ENCODE measurements at places on chromosomes 16 and 17.

GRCh38 chr16:27204312-27204915, 1.1 kb downstream of the KDM8 start:
- no peak for DNase-seq

DNA sequence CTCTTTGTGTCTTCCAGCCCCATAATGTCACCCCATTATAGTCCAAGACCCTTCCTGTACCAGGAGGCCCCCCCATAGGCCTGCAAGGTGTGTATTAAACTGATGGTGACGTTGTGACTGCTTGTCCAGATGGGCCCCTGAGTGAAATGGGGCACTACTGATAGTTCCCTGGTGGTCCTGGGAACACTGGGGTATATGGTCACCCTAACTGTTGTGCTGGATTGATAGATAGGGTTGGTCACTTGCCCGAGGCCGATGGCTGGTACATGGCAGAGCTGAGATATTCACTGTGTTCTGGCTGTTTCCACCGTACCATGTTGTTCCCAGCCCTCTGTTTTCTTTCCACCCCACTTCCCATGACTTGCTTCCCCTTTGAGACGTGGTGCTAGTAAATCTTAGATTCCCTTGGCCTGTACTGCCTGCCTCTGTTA, 4.3 kb downstream of the CNP start:
- no peak for DNase-seq

GRCh38 chr16:21186326-21186691, 25.1 kb downstream of the ZP2 start:
- DNase-seq = no peak

DNA sequence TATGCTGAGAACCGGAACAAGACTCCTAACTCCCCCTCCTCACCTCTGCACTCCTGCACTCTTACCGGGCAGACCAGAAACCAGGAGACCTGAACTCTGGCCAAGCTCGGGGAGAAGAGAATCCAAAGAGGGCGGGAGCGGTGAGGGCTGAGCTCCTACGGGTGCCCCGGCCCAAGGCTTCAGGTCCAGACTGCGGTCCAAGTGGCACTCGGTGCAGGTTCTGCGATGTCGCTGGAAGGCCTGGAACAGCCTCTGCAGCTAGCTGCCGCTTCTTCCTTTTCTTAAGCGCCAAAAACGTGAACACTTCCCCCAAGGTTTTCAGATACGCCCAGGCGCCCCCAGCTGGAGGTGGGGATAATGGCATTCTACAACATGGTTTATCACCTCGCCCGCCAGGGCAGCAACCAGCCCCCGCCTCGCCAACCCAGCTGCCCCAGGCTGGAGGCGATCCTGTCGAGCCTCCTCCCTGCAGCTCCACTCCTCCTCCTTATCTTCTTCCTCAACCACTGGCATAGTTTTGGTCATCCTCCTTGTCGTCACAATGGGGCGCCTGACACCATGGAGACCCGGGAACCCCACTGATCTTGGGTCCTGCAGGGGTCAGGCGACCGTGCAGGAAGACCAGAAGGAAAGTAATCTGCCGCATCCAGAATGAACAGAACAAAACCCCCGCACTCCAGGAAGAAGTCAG, 1735.9 kb downstream of the TP53TG3F start:
- DNase-seq = no peak

GRCh38 chr16:49344401-49344800, 29.2 kb upstream of the C16orf78 start:
- DNase-seq = no peak

- no peak for DNase-seq
These were observed 14.2 kb downstream of the JPH3 start for GRCh38 chr16:87616556-87616955.

DNA sequence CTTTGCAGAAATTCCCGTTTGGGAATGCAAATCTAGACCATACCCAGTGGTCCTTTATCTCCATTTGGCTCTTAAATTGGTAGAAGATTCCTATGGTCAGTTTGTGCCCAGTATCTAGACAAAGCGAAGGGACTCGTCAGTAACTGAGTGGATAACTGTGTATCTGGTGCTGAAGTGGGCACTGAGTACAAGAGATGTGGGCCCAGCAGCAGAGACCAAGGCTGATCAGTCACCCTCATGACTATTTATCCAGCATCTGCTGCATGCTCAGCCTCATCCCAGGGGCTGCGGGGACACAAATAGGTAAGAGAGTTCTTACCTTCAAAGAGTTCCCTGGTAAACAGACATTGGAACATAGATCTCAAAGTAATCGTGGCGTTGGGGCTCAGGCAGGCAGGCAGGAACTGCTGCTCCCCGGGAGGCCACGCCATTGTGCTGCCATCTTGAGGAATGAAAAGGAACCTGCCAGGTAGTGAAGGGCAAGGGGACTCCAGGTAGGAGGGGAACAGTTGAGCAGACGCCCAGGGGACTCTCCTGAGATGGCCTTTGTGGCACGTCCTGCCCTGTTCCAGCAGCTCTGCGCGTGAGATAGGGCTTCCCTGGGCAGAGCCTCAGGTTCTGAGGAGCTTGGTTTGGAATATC, 10.3 kb downstream of the NT5M start:
- peak; percentile 73 for DNase-seq

- DNase-seq = peak; percentile 48
These were observed 528 bp downstream of the HAGHL start for GRCh38 chr16:727291-727977.

DNA sequence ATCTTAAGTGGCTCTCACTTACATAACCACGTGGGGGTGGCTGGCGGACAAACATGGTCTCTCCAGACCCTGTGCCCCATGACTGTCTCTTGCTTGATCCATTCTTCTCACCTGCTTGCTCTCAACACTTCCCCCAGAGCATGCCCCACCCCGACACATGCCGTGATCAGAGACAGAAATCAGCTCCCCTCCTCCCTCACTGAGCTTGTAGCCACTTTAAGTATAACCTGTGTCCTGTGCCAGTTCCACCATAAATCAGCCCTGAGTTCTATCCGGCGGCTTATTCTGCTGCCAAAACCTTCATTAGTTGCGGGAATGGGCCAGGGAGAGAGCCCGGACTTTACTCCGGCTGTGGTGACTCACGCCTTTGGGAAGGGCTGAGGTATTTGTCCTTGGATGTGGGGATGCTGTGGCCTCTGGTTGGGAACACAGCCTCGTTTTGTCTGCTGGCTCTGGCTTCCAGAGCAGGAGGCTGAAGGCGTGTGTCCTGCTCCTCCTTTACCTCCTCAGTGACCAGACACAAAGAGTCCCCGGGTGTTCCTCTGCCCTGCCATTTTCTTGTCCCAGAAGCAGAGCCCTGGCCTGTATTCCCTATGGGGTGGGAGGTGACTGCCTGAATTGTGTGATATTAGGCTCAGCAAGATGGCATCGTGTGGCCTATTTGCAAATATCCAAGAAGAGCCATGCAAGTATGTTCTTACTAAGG, 21.1 kb downstream of the ANKRD40 start:
- DNase-seq = no peak

- DNase-seq = peak; percentile 39
These were observed 504 bp downstream of the SRSF1 start for GRCh38 chr17:58006560-58006923.

GRCh38 chr16:24493821-24494220, 45.5 kb upstream of the RBBP6 start:
- DNase-seq = no peak

DNA sequence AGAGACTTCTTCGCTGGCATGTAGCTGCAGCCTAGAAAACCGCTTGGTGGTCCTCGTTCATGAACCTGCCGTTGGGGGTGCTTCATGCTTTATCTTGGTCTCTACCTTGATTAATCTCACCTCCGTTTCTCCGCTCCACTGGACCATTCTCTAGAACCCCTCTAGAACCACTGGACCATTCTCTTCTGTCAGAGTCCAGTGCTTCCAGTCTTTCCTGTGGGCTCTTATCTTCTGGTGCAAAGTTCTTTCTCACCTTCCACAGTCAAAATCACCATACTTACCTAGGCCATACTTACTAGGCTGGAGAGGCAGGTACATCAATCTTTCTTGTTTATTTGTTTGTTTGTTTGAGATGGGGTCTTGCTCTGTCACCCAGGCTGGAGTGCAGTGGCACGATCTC, 71.4 kb downstream of the PITPNC1 start:
- DNase-seq = no peak

GRCh38 chr16:79845033-79845733, 244.6 kb upstream of the MAF start:
- DNase-seq = no peak

GRCh38 chr16:78605548-78606101, 506.2 kb downstream of the WWOX start:
- DNase-seq = no peak

GRCh38 chr17:9212376-9213302, 191.3 kb downstream of the NTN1 start:
- DNase-seq = no peak

DNA sequence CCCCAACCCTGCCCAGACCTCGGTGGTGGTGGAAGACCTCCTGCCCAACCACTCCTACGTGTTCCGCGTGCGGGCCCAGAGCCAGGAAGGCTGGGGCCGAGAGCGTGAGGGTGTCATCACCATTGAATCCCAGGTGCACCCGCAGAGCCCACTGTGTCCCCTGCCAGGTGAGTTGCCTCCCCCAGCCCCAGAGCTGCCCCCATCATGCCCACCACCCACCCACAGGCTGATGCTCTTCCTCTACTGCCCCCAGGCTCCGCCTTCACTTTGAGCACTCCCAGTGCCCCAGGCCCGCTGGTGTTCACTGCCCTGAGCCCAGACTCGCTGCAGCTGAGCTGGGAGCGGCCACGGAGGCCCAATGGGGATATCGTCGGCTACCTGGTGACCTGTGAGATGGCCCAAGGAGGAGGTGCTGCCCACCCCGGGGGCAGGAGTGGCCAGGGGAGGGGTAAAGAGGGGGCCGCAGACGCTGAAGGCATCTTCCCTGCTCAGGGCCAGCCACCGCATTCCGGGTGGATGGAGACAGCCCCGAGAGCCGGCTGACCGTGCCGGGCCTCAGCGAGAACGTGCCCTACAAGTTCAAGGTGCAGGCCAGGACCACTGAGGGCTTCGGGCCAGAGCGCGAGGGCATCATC, 8.4 kb downstream of the GALK1 start:
- no peak for DNase-seq

DNA sequence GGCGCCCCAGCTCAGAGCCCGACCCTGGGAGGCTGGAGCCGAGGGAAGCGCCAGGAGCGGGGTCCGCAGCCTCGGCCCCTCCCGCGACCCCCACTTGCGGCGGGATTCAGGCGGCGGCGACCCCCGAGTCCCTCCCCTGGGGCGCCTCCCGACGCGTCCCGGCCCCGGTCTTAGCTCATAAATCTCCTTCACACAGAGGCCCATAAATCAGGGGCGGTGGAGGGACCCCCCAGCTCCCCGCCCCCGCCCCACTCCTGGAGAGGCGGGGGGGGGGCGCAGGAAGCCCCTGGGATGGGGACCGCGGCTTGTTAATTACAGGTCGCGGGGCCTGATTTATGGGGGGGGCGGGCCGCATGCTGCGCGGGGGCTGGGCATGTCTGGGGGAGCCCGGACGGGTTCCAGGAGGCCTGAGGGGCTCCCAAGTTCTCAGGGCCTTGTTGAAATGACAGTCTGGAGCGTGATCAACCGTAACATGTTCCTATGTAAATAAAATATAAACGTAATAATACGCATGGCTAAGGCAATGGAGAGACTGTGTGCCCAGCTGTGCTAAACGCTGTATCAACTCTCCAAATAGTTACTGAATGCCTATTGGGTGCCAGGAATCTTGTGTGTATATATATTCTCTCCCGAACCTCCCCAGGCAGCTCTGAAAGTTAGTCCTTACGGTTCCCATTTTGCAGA, 10.0 kb upstream of the BHLHA9 start:
- DNase-seq = no peak

DNA sequence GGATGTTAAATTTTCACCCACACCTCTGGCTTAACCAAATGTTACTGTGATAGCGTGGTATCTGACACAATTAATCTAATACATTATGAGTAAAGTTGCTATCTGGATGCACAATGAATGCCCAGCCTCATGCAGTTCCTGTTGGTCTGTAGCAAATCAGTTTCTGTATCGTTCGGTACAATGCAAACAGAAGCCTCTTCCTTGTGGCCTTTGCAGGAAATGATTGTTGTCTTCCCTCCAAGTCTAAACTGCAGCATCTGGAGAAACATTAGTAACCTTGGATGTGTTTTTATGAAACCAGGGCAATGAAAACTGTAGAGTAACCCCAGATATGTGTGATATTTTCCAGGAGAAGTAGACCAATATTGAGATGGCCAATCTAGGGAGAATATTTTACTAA, 46.8 kb downstream of the CYB561 start:
- no peak for DNase-seq

DNA sequence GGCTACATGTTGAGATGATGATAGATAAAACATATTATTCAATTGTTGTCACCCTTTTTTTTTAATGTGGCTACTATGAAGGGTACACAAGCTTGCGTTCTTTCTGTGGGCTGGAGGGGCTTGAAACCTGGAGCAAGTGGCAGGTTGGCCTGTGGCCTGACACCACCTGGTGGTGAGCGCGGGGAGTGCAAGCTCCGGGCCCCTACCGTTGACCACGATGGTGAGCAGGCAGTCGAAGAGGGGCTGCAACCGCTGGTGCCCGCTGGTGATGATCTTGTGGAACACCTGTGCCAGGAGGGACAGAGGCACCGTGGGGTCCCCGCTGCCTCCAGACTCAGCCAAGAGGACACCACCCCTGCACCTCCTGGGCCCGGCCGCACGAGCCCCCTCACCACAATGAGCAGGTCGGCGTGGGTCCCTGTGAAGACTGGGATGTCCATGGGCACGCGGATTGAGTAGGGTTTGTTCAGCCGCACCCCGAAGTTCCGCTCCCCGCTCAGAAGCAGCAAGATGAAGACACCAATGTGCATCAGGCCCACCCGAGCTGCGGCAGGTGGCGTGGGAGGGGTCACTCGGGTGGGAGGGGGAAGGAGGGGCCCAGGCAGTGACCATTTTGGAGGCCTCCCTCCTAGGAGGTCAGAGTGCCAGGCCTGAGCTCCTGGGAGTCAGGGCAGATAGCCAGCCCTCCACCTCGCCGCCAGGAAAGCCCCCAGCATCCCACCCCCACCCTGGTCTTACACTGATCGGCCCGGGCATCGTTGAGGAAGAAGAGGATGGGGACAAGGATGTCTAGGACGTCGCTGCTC, 14.4 kb downstream of the HID1 start:
- peak; percentile 84 for DNase-seq

DNA sequence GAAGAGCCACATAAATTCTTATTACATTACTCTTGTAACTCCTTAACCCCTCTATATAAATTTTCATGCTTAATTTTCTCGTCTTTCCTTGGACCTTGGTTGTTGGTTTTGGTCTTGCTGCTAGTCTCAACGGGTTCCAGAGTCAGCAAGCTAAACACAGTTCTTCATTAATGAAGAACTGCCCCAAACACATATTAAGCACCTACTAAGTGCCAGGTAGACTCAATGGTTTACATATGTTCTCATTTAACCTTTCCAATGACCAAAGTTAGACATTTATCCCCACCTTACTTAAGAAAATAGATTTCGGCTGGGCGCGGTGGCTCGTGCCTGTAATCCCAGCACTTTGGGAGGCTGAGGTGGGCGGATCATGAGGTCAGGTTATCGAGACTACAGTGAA, 15.0 kb downstream of the SIAH1 start:
- no peak for DNase-seq

- DNase-seq = peak; percentile 50
These were observed 150.7 kb downstream of the SOCS1 start for GRCh38 chr16:11105038-11105903.

GRCh38 chr16:58280846-58281301, 14.0 kb downstream of the PRSS54 start:
- no peak for DNase-seq

- peak; percentile 52 for DNase-seq
These were observed 5.1 kb downstream of the CLEC16A start for GRCh38 chr16:10949424-10949970.

GRCh38 chr17:45311760-45312476, 4.9 kb downstream of the MAP3K14 start:
- DNase-seq = peak; percentile 85
